ENCODE measurements at places on chromosomes 12 and 14. TPM values are rescaled to one million over a fixed set of nuclear protein-coding genes. Genes with fewer than 3 reads are reported as not detected.

The ENDOU gene
- total RNA-seq: not detected

The NKX2-1 gene
- total RNA-seq: not detected

The GPR162 gene
- 0.46 TPM for total RNA-seq

The PLEKHD1 gene
- 0.12 TPM for total RNA-seq

The USP44 gene
- 6.0 TPM for total RNA-seq

The FAIM2 gene
- total RNA-seq: 0.52 TPM

The COL2A1 gene
- total RNA-seq: not detected

The CELA1 gene
- total RNA-seq: not detected
